H4 (cell line): ENCODE measurements at places on chromosomes 2 and 18. TPM values are rescaled to one million over a fixed set of nuclear protein-coding genes. Genes with fewer than 3 reads are reported as not detected.

DNA sequence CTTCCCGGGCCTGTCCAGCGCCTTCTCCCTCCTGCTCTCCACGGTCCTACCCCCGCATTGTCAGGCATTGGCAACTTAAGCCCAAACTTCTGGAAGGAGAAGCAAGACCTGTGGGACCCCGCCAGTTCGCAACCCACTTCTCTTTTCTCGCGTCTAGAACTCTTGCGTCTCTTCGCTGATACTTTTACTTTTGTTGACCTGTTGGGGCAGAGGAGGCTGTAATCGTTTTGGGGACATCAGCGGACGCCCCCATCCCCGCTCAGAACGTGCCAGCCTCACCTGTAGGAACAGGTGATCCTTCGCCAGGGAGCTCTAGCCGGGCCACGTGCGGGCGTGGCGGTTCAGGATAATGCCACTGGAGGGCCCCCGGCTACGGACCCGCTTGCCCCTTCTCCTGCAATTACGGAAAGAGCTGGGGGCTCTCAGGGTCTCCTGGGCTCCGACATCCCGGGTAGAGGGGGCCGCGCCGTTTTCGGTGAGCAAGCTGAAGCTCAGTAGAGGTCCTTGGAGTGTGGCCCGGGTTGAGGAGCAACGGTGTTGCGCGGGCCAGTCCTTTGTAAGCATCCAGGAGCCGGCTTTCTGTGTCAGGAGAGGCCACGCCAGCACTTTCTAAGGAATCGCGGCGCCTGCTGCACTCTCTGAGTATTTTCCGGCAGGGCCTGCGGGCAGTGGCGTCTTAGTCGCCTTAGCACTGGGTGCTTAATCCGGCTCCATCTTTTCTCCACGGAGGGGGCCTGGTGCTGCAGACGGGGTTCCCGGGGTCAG lies 1.6 kb downstream of the MTCL1 start:
- peak; percentile 56 for DNase-seq

DNA sequence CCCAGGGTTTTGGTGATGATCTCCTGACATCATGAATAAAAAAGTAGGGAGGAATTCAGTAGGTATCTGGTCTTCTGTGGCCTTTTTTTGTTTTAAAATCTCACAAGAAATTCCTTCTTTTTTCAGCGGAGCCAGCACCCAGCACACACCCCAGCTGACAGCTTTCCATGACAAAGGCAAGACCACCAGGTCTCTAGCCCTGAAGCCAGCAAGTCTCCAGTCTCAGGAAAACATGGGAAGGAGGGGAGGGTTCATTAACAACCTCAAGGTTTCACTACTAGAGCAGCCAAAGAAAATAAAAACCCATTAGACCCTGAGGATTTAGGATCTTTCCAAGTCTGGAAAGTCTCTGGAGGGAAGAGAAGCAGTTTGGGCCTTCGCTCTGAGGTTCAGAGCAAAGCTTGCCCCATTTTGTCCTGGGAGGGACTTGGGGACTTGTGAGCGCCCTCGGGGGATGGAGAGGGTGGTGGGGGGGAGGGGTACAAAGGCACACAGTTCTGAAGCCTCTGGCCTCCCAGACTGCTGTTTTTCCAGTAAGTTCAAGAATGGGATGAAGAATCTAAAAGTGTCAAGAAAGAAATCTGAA lies 9.0 kb downstream of the FOXI3 start:
- DNase-seq, result no peak

- DNase-seq, result no peak
Observed at GRCh38 chr2:202704248-202704647, 69.5 kb downstream of the FAM117B start.

DNA sequence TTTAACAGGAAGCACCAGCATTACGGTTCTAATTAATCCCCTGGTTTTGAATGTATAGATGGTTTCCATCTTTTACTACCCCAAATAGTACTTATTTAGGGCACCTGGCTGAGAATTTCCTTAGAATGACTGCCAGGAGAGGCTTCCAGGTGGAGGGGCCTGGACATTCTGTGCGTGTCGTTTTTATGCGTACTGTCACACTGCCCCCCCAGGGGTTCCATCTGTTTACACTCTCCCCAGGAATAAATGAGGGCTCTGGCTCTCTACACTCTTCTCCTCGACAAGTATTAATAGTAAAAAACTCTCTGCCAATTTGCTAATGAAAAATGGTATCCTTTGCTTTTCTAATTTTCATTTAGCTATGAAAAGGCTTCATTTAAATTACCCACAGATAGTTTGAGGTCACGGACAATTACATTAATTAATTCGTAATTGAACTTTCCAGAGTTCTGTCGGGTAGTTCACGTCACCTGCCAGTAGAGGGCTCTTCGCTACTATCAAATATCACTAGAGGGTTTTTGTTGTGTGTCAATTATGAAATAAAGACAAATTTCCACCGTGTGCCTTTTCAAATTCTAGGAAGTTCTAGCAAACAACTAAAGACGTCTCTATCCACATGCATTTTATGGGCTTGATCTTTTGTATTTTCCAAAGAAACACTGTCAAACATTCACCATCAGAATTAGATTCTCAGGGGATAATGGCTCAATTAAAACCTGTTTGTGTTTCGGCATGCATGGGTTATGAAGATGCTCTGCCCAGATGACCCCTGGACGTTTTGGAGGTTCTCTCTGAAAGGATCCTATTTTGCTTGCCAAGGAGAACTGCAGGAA lies 88.8 kb upstream of the ASB18 start:
- no peak for DNase-seq

DNA sequence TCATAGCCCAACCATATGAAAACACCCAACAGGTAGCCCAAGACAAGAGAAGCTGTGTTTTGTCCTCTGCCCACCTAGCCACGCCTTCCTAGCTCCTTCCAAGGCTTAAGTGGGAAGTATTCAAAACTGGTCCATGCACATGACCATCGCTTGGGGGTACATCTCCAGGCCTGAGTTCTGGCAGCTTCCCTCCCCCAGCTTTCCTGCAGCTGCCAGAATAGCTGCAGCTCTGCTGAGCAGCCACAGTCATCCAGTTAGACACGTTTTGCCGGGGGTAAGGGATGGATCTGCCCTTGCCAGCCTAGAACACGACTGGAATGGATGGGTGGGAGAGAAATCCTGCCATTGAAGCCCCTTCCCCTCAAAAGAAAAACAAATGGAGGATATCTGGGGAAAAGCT lies 166.8 kb downstream of the NRP2 start:
- peak; percentile 52 for DNase-seq

- peak; percentile 9 for DNase-seq
Observed at GRCh38 chr2:3423492-3424170, 44.1 kb downstream of the TRAPPC12 start.

DNA sequence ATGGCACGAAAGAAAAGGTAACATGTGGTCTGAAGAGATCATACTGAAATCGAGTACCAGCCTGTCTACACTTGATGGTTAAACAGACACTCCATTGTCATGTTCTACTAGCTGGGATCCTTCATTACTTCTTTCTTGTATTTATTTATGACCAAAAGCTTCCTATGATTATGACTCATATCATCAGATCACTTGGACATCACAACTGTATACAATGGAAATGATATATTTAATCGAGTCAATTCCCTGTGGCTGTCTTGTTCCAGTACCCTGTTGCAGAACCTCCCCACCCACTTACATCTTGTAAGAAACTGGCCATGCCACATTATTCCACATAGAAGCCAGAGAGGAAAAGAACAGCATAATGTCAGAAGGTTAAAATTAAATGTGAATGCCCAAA lies 358.9 kb downstream of the ZEB2 start:
- DNase-seq, result no peak

DNA sequence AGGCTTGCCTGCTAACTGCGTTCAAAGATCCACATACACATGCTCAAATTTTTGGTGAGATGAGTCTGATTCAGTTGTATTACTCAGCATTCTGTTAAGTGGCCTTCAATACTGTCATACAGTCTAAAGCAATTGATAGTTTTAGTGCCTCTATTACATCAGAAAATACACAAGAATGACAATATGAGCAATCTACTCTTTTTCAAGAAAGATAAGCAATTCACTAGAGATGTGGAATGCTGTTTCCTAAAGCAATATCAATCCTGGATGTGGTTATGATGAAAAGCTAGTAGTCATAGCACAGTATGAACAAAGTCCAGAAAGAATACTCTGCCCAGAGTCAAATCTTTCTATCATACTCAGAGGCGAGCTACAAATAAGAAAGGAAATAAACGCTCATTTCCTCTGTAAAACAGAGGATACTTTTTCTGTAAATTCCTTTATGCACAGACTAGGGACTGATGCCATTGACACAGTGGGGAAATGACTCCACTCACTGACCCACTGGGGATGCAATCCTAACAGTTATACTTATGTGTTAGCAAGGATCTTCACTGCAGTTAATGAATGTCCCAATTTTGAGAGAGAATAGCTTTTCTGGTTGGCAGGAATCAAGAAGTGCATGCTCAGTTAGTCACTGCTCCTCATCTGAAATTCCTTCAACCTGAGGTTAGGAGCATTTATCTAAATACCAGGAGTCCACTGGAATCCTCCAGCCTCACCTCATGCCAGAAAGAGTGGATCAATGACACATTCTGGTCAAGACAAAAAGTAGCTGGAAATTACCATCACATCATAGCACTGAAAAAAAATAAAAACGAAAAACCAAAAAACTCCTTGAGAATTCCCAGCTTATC lies 83.3 kb downstream of the PDE11A start:
- no peak for DNase-seq

DNA sequence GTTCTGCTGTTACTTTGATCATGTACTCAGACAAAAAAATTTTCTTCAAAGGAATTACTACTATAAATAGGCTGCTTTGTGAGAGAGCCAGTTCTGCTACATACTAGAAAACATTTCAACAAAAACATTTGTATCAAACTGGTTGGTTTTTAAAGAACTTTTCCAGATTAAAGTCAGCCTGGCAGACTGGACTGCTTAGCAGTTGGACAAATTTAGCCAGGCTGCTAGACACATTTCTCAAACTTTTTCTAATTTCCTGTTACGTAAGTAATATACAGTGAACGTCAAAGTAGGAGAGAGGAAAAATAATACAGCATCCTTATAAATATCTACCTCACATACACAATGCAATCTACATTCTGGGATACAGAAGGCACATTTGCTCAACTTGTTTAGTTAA lies 109.5 kb downstream of the SP3 start:
- no peak for DNase-seq

DNA sequence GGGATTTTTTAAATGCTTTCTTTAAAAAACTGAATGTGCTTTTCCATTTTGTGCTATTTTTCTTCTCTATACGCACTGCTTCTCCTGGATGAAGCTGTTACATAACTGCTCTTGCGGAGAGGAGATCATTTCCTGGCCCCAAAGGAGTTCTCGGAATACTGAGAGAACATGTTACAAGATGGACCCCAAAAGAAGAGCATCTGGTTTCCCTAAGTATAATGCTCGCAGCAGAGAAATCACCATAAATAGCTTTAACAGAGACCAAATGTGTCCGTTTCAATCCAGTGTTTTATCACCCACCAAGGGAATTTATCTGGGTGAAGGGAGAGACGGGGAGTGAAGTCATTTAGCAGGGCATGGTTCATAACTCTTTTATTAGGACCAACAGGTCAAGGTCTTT lies 80.1 kb downstream of the RBM43 start:
- DNase-seq, result no peak

GRCh38 chr2:65350651-65351056 lies 81.7 kb downstream of the SPRED2 start:
- DNase-seq, result no peak

DNA sequence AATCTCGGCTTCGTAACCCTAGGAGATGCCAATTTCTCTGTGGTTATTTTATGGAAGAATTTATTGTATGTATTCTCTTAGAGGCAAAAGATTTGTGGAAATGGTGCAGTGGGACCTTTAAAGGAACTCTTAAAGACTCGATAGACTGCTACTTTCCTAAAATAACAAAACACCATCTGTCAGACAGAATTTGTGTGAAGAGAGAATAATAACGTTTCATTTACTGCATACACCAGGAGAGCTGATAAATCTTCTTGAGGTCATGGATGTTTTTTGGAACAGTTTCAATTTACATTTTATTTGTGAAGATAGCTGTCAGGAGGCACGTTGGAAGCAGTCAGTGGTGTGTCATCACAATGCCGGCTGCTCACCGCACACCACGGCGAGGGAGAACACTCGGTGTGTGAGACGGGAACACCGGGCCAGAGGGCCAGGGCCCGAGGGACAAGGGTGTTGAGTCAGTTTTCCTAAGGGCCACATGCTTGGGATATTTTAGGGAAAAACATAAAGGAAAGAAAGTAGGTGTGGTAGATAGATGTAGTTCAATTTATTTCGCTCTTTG lies 1681.0 kb upstream of the DDX18 start:
- no peak for DNase-seq

DNA sequence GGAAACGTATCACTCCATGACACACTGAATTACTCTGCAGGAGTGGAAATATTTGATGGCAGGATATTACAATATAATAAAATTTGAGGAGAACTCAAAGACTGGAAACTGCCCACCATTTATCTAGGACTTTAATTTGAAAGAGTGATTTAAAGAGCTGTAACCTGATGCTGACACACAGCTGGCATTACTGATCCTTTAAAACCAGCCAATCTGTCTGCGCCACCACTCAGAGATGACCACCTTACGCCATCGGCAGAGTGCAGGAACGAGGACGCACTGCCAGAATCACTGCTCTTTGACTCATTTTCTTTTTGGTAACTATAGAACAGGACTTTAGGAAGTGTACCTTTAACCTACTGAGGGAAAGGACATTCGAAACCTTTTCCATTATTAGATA lies 114.1 kb downstream of the EPB41L3 start:
- DNase-seq, result no peak

GRCh38 chr18:13551841-13552733 lies 174.3 kb downstream of the FAM210A start:
- DNase-seq, result no peak

DNA sequence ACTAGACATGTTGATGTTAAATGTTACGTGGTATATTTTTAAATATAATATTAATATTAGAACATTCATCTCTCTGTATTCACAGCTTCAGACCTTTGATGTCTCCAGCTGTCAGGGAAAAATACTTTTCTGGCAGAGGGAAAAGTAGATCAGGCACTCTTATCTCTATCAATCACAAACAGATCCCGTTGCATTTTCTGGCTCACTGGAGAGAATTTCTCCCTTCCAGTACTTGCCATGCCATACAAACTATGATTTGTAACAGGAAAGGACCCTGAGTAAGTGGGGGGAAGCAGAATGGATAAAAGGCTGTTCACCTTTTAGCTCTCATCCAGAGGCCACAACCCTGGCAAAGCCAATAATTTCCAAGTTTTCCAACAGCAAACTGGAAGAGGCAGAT lies 158.0 kb downstream of the TCF4 start:
- DNase-seq, result no peak

Gene NEURL3
- not detected in 2 replicates for total RNA-seq

Gene TUBA3D
- total RNA-seq, result not detected in 2 replicates

Gene MAP3K19
- not detected in 2 replicates for total RNA-seq

Gene GALNT3
- 0.23 TPM in 1 of 2 replicates, not detected in the other for total RNA-seq

Gene HOXD12
- not detected in 2 replicates for total RNA-seq

Gene GREB1L
- total RNA-seq, result 2.7 TPM in 2 replicates

Gene AGPS
- total RNA-seq, result 52.6 and 54.8 TPM in 2 replicates

Gene RNU2-63P
- total RNA-seq, result not detected in 2 replicates

Gene ACMSD
- total RNA-seq, result not detected in 2 replicates

Gene CNDP1
- total RNA-seq, result not detected in 2 replicates
